ENCODE measurements at places on chromosomes 3 and 15. TPM values are rescaled to one million over a fixed set of nuclear protein-coding genes. Genes with fewer than 3 reads are reported as not detected.

DNA sequence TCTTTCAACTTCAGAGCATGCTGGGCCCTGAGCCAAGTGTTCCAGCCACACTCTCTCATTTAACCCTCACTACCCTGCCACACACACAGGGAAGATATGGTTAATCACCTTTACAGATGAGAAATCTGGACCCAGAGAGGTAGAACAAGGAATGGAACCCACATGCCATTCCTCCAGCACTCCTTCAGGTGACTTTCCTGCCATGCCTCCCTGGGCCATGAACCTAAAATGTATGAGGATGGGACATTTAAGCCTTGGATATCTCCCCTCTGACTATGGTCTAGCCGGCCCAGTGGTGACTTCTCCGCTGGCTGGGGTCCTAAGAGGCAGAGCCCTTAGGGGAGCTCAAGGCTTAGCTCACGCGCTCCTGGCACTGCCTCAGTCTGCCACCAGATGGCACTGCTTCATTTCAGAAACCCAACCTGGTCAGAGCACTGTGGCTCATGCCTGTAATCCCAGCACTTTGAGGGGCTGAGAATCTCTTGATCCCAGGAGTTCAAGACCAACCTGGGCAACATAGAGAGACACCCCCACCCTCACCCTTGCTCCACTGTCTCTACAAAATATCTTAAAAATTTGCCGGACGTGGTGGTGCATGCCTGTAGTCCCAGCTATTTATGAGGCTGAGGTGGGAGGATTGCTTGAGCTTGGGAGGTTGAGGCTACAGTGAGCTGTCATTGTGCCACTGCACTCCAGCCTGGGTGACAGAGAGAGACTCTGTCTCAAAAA, 2.2 kb upstream of the DCAF1 start:
- peak; percentile 73 for DNase-seq

DNA sequence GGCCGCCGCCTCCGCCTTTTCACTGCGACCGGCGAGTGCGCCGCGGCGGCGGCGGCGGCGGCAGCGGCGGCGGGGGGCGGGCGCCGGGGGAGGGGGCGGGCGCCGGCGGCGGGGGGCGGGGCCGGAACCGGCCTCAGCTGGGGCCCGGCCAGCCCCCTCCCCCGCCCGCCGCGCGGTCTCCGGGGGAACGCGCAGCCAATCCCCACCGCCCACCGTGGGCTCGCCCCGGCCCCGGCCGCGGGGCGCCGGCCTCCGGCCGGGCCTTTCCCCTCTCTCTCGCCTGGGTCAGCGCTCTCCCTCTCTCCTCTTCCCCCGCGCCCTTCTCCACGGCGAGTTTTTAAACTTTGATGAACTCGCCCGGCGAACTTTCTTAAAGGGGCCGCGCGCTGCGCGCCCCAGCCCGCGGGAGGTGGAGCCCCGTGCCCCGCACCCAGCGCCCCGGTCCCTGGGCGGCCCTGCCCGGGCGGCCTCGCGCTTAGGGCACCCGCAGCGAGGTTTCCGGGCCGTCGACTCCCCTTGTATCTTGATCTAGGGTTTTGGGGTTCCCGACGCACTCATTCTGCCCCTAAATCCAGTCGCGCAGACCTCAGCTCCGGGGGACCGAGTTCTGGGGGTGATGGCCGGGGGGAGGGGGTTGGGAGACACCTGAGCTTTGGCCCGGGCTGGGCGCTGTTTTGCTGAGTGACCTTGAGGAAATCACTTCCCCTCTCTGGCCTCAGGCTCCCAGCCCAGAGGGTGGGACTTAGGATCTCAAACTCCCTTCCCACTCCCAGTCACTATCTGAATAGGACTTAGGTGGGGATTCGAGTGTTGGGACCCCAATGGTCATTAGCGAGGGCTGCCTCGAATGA, at the start of gene RBPMS2:
Gene RBPMS2, minus strand, starts transcription at position 39 of the 851 bp plus-strand sequence. CDS start 270 bp downstream, outside the sequence.
- DNase-seq = peak; percentile 95

SLITRK3 gene
- total RNA-seq = 0.04 TPM

DNA sequence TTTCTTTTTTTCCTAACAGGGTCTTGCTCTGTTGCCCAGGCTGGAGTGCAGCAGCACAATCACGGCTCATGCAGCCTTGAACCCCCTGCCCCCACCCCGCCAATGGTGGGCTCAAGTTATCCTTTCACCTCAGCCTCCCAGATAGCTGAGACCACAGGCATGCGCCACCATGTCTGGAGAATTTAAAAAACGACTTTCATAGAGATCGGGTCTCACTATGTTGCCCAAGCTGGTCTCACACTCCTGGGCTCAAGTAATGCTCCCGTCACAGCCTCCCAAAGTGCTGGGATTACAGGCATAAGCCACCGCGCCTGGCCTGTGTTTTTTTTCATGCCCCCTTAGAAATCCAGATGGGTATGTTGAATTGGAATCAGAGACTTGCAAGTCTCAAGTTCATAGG, 40.3 kb downstream of the ERICH6 start:
- DNase-seq = no peak

GRCh38 chr15:97182581-97182980, 777.9 kb upstream of the ARRDC4 start:
- DNase-seq = no peak

- no peak for DNase-seq
These were observed 61.5 kb downstream of the ASB7 start for GRCh38 chr15:100663915-100664281.

SLC12A1 gene
- 0.26 TPM for total RNA-seq

GRCh38 chr3:115227461-115227860, 80.4 kb upstream of the ZBTB20 start:
- DNase-seq = no peak

FBXW12 gene
- 0.07 TPM for total RNA-seq

- no peak for DNase-seq
These were observed 8.8 kb downstream of the PDCD6IP start for GRCh38 chr3:33807191-33807590.

DNA sequence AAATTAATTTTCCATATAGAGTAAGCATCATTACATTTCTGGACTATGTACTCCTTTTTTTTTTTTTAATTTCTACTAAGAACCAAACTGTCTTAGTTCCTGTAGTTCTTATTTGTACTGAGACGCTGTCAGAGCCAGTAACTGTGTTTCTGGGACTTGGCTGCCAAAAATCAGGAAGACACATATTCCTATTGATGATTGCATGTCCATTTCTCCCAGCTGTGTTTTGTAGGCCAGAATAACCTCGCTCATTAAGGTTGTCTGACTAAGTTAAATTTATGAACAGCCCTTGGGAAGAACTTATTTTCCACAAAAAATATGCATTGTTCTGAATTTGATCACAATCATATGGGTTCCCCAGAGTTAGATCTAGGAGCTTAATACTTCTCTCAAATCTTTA, 29.5 kb downstream of the PLSCR5 start:
- no peak for DNase-seq

OXNAD1 gene
- 28.4 TPM for total RNA-seq

RASGRF1 gene
- 0.14 TPM for total RNA-seq

DNA sequence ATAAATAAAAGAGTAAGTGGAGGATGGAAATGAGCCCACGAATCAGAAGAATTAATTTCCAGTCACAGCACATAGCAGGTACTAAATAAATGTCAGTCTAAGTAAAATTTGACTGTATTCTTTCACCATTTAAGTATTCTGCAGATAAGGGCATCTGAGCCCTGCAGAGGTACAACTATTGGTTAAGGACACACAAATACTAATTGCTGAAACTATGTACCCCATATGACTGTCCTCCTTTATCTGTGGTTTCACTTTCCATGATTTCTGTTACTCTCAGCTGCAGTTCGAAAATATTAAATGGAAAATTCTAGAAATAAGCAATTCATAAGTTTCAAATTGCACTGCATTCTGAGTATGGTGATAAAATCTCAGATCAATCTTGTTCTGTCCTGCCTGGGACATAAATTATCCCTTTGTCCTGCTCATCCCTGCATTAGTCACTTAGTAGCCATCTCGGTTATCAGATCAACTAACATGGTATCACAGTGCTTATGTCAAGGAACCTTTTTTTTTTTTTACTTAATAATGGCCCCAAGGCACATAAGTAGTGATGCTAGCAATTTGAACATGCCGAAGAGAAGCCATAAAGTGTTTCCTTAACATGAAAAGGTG, 95.1 kb downstream of the LSAMP start:
- no peak for DNase-seq

- no peak for DNase-seq
These were observed 139.4 kb upstream of the PFN2 start for GRCh38 chr3:150110097-150110496.

RTP2 gene
- not detected for total RNA-seq

GRCh38 chr3:111885578-111885977, 26.5 kb downstream of the PHLDB2 start:
- DNase-seq = no peak

NBEAL2 gene
- 65.4 TPM for total RNA-seq

DLEC1 gene
- total RNA-seq = 1.3 TPM

TMEM39A gene
- 37.2 TPM for total RNA-seq

GRCh38 chr3:15819576-15819975, 21.8 kb upstream of the ANKRD28 start:
- no peak for DNase-seq

ACKR2 gene
- total RNA-seq = not detected

GRCh38 chr3:63993653-63994079, 29.6 kb downstream of the PSMD6 start:
- peak; percentile 80 for DNase-seq

DNA sequence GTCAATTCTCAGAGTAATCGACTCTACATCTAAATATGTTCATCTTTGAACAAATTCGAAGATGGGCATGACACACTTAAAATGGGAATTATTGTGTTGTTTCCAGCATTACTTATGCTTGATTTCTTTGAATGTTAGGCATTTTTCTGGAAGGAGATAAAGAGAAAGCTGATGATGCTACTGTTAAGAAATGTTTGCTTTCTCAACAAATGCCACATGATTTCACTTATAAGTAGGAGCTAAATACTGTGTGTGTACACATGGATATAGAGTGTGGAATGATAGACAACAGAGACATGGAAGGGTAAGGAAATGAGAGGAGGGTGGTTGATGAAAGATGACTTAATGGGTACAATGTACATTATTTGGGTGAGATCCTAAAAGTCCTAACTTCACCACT, 400.9 kb downstream of the TBL1XR1 start:
- no peak for DNase-seq

DNA sequence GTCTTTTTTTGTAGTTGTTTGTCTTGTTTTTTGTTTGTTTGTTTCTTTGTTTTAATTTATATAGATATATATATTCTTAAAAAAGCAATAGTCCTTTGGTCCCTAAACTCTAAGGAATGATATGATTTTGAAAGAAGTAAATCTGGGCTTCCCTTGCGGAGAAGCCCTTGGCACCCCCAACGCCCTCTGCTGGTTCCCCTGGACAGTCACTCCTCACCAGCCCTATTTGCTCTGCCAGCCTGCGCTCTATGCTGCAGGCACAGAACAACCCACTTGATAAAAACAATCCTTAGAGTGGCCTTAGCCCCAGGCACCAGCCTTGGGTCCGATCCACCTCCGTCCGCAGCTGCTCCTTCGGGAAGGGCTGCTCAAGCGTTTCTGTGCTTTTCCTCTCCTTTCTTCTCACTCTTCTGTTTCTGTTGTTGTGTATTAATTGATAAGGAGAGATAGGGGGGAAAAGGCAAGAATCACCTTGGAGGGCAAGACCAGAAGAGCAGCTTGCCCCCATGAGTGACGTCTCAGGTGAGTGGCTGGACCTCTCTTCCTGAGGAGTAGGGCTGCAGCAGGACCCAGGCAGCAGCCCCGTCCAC, 13.7 kb upstream of the PARP6 start:
- peak; percentile 86 for DNase-seq

DNA sequence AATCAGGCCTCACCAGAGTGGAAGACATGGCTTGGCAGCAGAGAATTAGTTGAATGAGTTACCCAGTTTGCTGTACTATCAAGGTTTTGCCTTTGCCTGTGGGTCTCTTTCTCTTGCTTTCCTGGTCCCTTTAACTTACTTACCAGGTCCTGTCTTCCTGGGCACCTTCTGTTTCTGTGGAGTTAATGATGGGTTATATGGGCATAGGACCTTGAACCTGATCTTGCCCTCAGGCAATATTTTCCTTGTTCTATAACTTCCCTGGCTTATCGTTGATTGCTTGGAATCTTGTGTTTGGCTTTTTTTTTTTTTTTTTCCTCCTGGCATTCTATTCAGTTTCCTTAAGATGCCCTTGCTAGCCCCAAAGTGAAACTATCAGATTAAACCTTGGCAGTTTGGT, 106.8 kb downstream of the HHLA2 start:
- no peak for DNase-seq
